Cardiac muscle cell (in vitro differentiated cells and primary cell): ENCODE measurements at places on chromosomes 5 and 9. TPM values are rescaled to one million over a fixed set of nuclear protein-coding genes. Genes with fewer than 3 reads are reported as not detected.

DNA sequence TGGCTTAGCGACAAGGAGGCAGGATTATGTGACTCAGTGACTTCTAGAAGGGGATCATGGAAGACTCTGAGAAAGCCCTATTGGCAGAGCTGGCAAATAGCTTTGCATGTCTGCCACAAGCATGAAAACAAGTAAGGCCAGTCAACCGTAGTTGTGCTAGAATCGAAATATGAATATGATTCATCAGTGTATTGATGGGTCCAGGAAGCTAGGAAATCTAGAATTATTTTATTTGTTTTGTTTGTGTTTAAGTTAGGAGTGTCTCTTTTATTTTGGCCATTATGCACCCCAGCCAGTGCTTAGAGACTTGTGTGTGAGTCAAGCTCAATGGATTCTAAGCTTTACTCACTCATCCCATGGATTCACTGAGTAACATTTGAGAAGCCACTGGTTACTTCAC is 3.8 kb upstream of the ITGA2 start:
- DNase-seq, result no peak

PHF24 gene
- total RNA-seq, result 1.1 and 2.9 TPM in 2 replicates

- DNase-seq, result no peak
These were observed 1930.5 kb downstream of the EFNA5 start for GRCh38 chr5:105740242-105740641.

DNA sequence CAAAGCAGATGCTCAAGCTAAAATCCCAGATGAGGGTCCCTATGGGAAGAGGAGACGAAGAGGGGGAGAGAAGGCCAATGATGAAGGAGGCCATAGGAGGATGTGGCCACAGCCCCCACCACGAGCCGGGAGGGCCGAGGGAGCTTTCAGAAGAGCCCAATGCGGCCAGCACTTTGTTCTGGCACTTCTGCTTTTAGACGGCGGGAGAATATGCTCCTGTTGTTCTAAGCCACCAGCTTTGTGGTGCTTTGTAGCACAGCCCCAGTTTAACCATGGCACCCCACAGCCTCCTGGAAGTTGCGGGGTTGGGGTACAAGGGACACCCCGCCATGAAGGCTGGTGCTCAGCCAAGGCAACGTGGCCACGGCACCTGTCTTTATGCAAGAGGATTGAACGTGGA is 33.4 kb downstream of the LPCAT1 start:
- no peak for DNase-seq

GRCh38 chr5:127019928-127020327 is 10.4 kb downstream of the MARCHF3 start:
- DNase-seq, result no peak

CENPH gene
- total RNA-seq, result 17.7 and 26.7 TPM in 2 replicates

- DNase-seq, result no peak
These were observed 108.3 kb upstream of the GNA14 start for GRCh38 chr9:77756449-77756848.

EGFL7 gene
- total RNA-seq, result 64.1 and 82.9 TPM in 2 replicates

GRCh38 chr5:82942083-82942881 is 134.9 kb downstream of the TMEM167A start:
- DNase-seq, result no peak

ARL14EPL gene
- total RNA-seq, result not detected in 2 replicates

DNA sequence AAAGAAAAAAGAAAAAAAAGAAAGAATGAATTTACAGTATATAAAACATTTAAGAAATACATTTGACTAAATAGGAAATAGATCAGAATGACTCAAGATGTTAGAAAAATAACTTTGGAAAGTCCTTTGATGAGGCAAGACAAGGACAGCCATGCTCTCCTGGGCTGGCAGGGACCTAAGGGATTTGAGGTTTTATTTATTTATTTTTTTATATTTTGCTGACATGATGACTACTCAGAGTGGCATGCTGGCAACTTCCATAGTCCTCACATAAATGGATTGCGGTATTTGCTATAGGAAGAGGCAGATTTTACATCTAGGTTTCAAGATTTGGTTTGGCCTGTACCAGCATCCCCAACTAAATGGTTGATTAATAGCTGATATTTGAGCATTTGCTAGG is 17.7 kb downstream of the SLC28A3 start:
- DNase-seq, result no peak

DNA sequence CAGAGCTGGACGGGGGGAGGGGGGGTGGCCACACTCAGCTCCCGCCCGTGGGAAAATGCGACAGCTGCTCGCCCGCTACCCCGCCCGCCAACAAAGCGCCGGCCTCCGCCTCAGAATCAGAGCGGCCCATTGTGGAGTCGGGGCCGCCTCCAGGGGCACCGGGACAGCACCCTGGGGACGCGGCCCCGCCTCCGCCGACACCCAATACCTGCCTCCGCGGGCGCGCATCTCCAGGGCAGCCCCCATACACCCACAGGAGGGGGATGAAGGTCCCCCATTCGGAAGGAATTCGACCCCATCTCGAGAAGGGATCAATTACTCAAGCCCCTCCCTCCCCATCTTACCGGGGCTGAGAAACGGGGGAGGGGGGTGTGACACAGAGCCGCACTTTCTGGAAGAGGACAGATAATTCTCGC is 1.3 kb downstream of the NOTCH1 start:
- DNase-seq, result no peak

NTNG2 gene
- total RNA-seq, result 3.1 and 3.5 TPM in 2 replicates

GRCh38 chr9:1591310-1591709 is 423.8 kb upstream of the SMARCA2 start:
- DNase-seq, result no peak

FKTN gene
- 6.8 and 10.5 TPM in 2 replicates for total RNA-seq

DNA sequence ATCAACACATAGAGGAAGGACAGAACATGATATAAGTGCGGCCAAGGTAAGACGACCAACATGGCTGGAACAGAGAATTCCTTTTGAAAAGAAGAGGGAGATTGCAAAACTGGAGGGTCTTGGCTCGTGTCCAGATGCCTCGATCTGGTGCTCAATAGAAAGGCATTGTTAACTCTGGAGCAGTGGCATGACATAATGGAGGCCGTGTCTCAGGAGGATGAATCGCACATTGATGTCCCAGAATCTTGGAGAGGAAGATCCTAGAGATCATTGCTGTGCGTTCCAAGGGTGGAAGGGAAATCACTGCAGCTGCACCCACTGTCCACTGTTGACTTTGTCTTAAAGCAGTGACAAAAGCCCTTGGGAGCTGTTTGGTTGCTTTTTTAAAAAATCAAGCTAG is 30.9 kb downstream of the GRAMD2B start:
- no peak for DNase-seq

PCDHB5 gene
- total RNA-seq, result 27.5 and 72.8 TPM in 2 replicates

PCDHGC5 gene
- 0.74 and 2.2 TPM in 2 replicates for total RNA-seq
